ENCODE measurements at places on chromosomes 7 and 10. TPM values are rescaled to one million over a fixed set of nuclear protein-coding genes. Genes with fewer than 3 reads are reported as not detected.

STOX1 gene
- 1.1 TPM for total RNA-seq

ANKRD1 gene
- total RNA-seq, result not detected

DNA sequence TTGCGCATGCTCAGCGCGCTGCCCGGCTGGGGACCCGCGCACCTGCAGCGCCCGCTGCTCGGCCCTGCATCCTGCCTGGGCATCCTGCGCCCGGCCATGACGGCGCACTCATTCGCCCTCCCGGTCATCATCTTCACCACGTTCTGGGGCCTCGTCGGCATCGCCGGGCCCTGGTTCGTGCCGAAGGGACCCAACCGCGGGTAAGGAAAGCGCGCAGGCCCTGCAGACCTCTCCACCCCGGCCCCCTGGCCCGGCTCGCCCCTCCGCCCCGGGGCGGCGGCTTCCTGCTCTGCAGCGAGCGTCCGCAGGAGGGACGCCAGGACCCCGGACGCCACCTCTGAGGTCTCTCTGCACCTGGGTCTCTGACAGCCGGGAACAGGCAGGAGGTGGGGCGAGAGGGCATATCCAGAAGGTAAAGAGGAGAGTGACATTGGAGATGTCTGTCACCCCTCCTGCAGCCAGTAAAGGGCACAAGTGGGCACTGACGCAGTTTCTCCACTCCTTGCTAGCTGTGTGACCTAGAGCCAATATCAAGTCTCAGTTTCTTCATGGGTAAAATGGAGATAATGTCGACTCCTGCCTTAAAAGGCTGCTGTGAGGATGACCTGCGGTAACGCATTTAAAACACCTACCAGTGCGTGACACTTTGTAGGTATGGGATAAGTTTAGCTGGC, 338 bp downstream of the ATP6V0E2 start:
- peak overlapping the region; percentile 88 for H3K27ac ChIP-seq
- H3K4me3 ChIP-seq, result peak overlapping the region; percentile 78

DNA sequence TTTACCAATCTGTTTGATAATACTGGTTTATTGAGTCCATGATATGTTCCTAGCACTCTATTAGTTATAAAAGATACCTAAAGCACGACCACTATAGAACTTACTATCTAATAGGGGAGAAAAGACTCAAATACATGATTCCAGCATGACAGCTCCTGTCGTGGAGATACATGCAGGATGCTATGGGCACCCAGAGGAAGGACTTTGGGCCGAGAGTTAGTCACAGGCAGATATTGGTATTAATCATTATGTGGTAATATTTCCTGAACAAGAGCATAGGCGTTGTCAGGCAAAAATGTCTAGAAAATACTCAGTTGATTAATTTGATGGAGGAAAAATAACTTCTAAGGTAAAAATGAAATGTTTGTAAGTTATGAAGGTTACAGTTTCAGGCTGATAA, 31.8 kb downstream of the CNNM2 start:
- no peak overlapping the region for H3K27ac ChIP-seq
- no peaks in the 10 kb centered on the region for H3K27me3 ChIP-seq
- no peak overlapping the region for H3K4me3 ChIP-seq

- DNase-seq, result no peak
- H3K27ac ChIP-seq, result no peak overlapping the region
- H3K36me3 ChIP-seq, result no peaks in the 10 kb centered on the region
- peaks cover 8% of the 10 kb centered on the region for H3K4me1 ChIP-seq
- no peaks in the 10 kb centered on the region for H3K27me3 ChIP-seq
- H3K4me3 ChIP-seq, result no peak overlapping the region
Measured at GRCh38 chr10:71471006-71471405, 74.3 kb downstream of the CDH23 start.

DNA sequence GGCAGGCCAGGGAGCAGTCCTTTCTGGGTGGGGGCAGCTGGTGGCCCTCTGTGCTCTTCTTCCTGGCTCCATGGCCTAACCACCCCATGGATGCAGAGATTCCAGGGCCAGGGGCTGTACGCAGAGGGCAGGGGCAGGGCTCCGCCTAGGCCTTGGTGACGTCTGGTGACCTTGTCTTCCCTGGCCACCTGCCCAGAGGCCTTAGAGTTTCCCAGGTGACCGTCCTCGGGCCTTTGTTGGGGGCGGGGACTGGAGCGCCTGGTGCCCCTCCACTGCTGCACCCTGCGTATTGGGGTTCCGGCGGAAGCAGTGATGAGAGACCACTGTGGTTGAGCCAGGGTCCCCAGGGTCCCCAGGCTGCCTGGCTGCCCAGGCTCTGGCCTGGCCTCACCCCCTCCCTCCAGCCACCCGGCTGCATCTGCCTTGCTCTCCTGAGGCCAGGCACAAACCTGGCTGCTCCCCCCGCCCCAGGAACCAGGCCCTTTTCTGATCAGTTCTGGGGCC, 10.3 kb downstream of the PWWP2B start:
- H3K36me3 ChIP-seq, result peaks cover 3% of the 10 kb centered on the region
- H3K27ac ChIP-seq, result no peak overlapping the region
- no peak overlapping the region for H3K4me3 ChIP-seq
- peaks cover 8% of the 10 kb centered on the region for H3K4me1 ChIP-seq

Data from activated CD4-positive, alpha-beta T cell treated with anti-CD3 and anti-CD28 coated beads, Interleukin-2, amount 10 ng/mL, durations not matched to agents 7 days and 5 days (primary cell).